NCI-H1048 (cell line): ENCODE measurements at places on chromosomes 2 and 18.

GRCh38 chr2:167856190-167856589, 391.2 kb downstream of the STK39 start:
- no peak for DNase-seq

GRCh38 chr2:223846515-223846914, 9.1 kb upstream of the AP1S3 start:
- DNase-seq, result no peak

- DNase-seq, result no peak
Observed at GRCh38 chr18:69936191-69936558, 11.5 kb downstream of the CD226 start.

- no peak for DNase-seq
Observed at GRCh38 chr2:112706170-112706664, 14.6 kb upstream of the NT5DC4 start.

GRCh38 chr2:189927823-189928222, 134.7 kb downstream of the MSTN start:
- DNase-seq, result no peak

GRCh38 chr2:238710032-238710735, 137.7 kb upstream of the TWIST2 start:
- DNase-seq, result no peak

- no peak for DNase-seq
Observed at GRCh38 chr18:62837011-62837410, 121.7 kb downstream of the PHLPP1 start.

DNA sequence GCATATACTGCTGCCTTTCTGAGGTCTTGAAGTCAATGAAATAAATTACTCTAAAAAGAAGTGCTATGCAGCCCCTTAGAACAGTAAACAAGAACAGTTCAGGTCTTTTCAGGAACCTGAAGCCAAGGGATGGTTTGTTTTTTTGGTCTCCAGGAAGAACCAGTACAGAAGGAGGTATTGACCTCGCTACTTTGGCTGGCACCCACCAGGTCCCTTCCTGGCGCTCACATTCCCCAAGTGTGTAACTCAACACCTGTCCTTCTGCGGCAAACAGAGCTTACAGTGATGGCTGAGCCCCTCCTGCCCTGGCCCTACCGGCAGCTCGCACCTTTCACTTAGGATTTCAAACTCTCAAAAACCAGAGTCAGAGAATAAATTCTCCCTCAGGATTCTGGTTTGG, 51.9 kb downstream of the SETBP1 start:
- no peak for DNase-seq

DNA sequence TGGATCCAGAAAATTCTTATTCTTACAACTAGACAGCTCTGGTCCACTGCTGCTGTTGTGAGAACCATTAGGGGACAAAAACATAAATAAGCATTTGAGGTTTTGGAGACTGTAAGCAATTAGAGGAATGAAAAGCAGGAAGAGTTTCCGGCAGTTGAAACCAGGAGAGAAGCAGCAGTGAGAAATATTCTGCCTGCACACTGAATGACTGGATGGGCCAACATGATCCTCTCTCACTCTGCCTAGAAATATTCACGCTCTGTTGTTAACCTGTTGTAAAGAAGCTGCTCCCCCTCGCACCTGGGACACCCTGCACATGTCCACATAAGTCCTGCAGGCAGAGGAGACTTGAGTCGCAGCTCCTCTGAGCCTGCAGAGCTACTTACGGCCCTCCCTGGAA, 60.4 kb upstream of the RNF152 start:
- DNase-seq, result no peak

- DNase-seq, result peak; percentile 78
Observed at GRCh38 chr2:71276311-71277146, 49.6 kb upstream of the PAIP2B start.

DNA sequence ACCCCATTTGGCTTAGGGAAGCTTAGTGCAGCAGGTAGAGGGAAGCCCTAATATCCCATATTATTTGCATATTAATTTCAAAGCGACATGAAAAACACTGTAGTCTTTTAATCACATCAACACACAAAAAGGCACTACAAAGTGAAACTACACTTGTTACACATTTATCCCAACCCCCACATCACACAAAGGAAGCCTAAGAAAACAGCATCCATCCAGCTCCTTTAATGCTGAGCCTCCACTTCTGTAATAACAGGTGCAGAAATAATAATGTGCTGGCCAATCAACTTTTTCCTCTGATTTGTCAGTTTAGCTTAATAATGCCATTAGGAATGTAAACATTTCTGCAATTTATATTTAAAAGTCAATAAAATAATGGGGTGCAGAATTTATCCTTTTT, 274.0 kb downstream of the TCF4 start:
- peak; percentile 30 for DNase-seq

DNA sequence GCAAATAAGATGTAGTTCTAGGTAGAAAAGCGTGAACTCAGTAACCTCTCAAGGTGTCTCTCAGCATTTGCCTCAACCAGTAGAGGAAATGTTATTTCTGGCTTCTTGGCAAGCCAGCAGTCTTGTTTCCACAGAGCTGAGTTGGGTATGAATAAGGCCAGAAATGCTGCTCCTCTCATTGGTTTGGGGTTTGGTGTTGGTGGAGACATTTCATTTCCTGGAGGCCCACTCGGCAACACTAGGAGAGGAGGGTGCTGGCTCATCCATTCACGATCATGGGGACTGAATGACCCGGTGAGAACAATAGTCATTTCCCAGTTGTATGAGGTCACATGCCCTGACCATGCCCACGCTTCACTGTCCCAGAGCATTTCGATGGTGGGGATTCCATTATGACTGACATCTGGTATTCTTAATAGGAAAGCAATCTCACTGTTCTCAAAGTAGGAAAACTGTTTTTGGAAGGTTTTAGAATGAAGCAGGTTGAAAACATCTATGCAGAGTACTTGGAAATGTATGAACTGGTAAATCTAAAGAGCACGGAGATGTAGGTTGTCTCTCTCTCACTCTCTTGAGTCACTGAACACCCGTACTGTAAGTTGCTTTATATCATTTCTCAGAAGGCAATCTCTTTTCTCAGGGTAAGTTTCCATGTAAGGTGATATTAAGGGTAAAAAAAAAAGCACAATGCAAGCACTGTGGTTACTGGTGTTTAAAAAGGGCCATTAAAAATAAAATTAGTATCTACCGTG, 37.1 kb upstream of the CTLA4 start:
- DNase-seq, result no peak

DNA sequence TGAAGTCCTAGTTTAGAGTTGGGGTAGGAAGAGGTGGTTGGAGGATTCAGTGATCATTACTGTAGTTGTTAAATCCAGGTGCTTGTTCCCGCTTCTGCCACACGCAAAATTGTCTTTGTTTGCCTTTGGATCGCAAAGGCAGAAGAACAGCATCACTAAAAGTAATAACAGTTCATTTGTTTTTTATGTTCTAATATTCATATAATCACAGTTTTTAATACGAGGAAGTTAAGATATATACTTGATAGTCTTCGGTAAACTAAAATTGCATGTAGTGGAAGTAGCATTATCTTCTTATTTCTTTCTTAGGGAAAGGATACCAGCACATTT, 365 bp downstream of the NDUFB3 start:
- DNase-seq, result no peak

- no peak for DNase-seq
Observed at GRCh38 chr18:903701-904100, 970 bp upstream of the ADCYAP1 start.

- no peak for DNase-seq
Observed at GRCh38 chr2:930935-931334, 19.7 kb upstream of the SNTG2 start.
